NCI-H510A treated with DMSO at 0.1 percent for 48 hours (cell line): ENCODE measurements at places on chromosomes 2 and 18.
A peak's percentile ranks its signal among the peaks of the same experiment; 100 is the strongest.

DNA sequence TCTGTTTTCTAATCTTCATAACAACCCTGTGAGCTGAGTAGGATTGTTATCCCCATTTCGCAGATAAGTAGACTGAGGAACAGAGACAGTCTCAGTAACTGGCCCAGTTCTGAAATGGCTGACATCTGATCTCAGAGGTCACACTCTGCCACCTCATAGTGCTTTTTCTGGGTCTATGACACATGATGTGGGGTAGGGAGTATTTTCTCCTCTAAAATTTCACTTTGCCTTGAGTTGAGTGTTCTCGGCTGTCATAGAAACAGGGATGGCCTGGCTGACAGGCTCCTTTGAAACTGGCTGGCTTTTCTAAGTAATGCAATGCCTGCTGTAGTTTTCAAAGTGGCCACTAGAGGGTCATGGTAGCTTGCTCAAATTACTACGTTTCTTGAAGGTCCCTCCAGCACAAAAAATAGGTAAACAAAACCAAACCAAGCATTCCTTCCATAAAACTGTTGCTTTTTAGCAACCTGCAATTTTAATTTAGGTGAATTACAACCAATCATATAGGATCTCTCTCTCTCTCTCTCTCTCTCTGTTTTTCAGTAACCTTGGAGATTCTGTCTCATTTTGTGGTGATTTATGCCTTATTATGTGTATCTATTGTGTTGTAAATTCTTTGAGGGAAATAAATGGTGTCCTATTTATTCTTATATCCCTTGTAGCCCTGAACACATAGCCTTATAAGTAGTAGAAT lies 84.2 kb upstream of the TTN start:
- peak; percentile 92 for DNase-seq

- no peak for DNase-seq
Observed at GRCh38 chr18:63882333-63883141, 5.0 kb upstream of the SERPINB2 start.

DNA sequence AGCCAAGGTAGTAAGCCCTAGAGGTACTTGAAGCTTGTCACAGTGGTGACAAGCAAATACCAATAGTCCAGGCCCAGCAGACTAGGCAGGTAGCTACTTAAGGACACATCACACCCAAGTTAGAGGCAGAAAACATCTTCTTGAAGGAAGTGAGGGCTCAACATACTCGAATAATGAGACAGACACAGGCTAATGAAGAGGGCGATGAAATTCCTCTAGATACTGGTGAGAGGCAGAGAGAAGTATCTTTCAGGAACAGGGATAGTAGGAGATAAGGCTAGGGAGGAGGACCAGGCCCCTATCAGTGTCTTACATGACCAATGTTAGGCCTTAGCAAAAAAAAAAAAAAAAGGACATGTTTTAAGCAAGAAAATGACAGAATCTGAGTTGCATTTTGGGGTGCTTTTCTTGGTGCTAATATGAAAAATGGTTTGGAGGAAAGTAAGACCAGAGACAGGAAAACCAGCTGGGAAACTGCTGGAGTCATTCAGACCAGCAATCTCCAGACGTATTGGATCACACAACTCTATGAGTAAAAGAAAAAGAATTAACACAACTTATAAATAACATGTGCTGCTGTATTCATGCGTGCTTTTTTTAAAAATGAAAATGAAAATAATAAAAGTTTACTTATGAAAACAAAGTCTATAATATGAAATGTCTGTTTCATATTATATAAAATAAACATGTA lies 37.7 kb downstream of the COBLL1 start:
- DNase-seq: no peak

DNA sequence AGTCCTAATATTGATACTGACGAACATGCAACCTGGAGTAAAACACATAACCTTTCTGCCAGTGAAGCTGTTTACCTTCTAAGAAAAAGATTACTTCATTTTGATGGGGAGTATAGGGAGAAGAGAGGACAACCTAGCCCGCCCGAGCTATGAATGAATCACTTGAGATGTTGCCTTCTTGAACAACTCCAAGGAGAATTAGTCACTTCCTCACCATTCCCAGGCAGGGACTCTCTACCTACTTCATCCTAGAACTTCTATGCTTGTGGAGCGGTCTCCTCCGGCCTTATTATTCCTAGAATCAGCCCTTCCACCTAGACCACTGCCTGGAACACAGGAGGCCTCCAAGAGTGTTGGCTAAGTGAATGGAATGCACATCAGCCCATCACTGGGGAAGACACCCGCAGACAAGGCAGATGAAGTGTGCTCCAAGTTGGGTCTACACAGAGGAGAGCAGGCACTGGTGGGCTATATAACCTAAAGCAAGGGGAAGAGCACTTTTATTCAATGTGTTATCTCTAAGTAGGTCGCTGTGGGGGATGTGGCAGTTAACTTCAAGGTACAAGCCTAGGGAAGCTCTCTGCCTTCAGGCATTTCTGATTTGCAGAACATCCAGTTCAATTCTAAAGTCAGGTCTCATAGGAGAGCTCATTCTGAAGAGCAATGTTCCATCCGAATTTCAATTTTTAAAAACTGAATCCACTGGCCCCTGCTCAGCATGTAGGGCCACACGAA lies 57.4 kb downstream of the STK39 start:
- DNase-seq: no peak

DNA sequence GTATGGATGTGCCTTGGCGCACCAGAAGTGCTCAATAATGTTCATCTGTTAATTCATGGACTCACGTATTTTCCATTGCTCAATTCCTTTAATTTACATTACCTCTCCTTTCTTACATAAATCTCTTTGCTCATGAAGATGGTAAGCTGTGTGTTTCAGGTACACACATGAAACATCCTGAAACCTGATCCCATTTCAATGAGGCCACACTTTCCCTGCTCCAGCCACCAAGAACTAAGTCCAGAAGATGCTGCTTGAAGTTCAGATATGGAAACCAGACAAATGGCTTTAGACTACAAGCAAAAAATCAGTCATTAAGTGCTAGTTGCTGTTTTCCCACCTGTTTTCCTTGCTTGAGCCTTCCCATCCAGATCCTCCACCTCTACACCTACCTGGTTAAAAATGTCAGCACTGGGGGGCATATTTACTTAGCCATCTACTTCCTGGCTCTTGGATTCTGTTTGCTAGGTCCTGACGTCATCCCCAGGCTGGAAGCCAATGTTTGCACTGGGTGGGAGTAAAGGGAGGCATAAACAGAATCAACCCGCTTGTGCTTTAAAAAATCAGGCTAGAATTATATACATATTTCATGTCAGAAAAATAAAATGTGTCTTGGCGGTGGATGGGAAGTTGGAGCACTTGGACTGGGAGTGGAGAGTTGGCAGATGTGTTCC lies 309.7 kb downstream of the OSR1 start:
- DNase-seq: peak; percentile 89
